ENCODE measurements at places on chromosomes 11 and 22.

GRCh38 chr11:71502026-71502425 lies 25.0 kb upstream of the KRTAP5-7 start:
- DNase-seq = no peak

DNA sequence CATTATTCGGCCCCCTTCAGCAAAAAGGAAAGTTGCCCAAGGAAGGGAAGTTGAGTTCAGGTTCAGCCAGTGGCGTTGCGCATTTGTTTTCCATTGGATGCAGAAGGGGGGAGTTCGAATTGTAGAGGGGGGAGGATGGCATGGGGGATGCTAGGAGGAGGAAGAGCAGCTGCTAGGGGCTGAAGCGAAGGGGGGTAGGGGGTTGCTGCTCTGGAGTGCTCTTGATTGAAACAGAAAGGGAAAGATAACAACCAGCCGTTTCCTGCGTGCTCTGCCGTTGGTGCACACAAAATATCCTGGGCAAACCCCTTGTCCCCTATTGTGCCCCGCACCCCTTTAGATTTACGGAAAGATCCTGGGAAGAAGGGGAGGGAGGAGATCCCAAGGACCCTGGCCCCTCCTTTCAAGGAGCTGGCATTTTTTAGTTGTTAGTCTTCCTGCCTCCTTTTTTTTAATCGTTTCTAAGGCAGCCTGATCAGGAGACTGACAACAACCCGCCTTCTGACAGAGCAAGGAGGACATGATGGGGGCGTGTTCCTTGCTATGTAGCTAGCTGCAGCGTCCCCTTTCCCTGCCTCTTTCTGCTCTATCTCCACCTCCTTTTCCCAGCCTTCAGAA lies 2.1 kb downstream of the KMT2A start:
- peak; percentile 51 for DNase-seq

DNA sequence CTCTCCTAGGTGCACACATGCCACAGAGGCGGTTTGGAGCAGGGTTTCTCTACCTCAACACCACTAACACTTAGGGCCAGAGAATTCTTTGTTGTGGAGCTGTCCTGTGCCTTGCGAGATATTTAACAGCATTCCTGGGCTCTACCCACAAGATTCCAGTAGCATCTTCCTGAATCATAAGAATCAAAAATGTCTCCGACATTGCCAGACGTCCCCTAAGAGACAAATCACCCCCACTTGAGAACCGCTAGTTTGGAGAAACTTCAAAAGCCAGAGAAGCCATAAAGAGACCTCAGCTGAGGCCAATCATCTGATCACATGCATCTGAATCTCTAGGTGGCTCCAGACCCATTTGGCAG lies 16.1 kb downstream of the MFNG start:
- DNase-seq = no peak

DNA sequence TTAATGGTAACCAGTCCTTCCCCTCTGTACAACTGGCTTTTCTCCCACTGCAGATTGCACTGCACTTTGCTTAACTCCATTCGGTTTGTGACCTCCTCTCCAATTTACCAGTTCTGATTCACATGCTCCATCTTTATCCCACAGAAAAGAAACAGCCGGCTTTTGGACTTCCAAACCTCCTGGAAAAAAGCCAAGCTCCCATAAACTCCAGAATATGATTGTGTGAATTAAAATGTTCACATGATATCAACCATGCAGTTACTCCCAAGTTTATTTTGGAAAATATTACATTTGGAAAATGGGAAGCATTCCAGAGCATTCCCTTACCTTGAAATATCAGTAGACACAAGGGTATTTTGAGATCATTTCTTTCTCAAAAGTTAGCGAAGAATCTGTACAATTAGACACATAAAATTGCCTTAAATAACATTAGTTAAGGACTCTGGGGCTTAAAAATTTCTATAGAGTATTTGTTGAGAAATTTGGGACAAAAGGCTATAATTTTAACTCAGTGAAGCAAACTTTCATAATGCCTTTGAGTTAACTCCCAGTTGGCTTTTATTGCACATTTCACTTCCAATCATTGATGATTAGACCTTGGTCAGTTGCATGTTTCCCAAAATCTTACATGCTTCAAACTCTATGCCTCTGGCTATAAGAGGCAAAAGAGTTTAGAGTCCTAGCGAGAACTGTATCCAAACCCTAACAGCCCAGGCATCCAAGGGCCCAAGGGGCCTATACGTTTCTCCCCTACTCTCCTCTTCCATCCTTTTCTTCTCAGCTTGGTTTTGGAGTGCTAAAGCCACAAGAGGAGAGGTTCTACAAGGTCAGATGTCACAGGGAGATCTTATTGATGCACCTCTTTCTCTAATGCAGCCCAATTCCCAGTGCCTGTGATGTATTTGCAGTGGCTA lies 23.6 kb upstream of the TMEM135 start:
- DNase-seq = no peak

DNA sequence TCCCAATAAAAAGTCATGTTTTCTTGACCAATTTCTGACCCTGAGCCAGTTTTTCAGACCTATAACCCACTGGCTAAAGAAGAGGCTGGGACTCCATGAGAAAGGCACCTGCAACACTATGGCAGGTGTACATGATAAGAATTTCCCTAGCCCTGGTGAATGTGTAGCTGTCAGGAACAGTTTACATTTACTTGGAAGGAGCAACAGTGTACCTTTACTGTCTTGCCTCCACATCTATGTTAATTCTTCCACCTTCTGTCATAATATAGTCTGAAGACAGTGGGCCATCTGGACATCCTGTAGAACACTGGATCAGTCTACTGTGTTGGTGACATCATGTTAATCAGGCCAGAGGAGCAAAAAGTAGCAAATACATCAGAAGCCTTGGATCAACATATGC lies 72.1 kb upstream of the CD82 start:
- no peak for DNase-seq

- DNase-seq = no peak
These were observed 13.6 kb downstream of the SCARF2 start for GRCh38 chr22:20423906-20424551.

- DNase-seq = peak; percentile 31
These were observed 802 bp downstream of the ATG2A start for GRCh38 chr11:64916040-64916774.

DNA sequence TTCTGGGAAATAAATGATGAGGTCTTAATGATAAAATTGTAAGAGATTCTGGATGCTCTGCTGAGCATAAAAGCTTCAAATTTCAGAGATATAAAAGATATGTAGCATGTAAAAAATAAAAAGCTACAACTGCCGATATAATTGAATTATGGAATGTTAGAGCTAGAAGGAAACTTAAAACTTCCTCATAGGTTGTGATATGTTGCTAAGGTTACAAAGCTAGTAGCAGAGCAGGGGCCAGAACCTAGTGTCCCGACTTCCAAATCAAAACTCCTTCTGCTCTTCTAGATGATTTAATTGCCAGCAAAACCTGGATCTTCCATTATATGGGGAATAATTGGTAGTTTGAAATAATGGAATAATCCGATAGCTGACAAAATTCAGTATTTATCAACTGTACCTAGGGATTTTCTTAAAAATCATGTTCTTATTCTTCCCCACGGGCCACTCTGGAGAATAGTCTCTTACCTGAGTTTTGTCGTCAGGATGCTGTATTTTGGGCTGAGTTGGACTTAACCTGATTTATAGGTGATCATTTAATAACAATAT lies at the start of gene ASCL3:
TSS of gene ASCL3 (minus strand) at position 499 of the 549 bp plus-strand sequence. CDS start 4,855 bp downstream, outside the sequence.
- no peak for DNase-seq

GRCh38 chr22:33851240-33851639 lies 69.0 kb downstream of the LARGE1 start:
- DNase-seq = no peak

- DNase-seq = no peak
These were observed 11.8 kb upstream of the CD5 start for GRCh38 chr11:61090521-61090920.

- DNase-seq = no peak
These were observed 1.6 kb downstream of the SESN3 start for GRCh38 chr11:95229199-95229992.

GRCh38 chr22:50104141-50104544 lies 14.3 kb downstream of the MOV10L1 start:
- no peak for DNase-seq

- no peak for DNase-seq
These were observed 79.7 kb downstream of the MAML2 start for GRCh38 chr11:96263238-96263763.

- DNase-seq = no peak
These were observed 141.6 kb downstream of the EFCAB6 start for GRCh38 chr22:43670513-43670912.

- no peak for DNase-seq
These were observed 164.5 kb upstream of the POU2AF2 start for GRCh38 chr11:111081021-111081511.

GRCh38 chr22:43825651-43826050 lies 13.5 kb upstream of the EFCAB6 start:
- DNase-seq = no peak

DNA sequence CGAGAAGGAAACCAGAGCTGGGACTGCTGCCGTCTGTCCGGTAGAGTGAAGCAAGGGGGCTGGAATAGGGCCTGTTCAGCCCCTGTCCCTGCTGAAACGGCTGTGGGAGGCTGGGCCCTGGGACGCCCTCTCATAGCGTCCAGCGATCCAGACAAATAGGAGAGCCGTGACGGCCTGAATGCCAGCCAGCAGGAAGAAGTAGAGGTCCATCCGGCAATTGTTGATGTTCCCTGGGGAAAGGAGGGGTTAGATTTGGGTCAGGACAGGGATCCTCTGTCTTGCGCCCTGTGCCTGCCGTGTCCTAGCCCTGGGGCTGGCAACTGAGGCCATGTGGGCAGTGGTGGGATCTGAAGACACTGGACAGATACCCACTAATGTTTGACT lies 12.9 kb downstream of the TMEM132A start:
- DNase-seq = no peak

GRCh38 chr11:37115963-37116362 lies 517.9 kb upstream of the RAG2 start:
- no peak for DNase-seq

GRCh38 chr11:125167954-125168835 lies 3.6 kb downstream of the PKNOX2 start:
- no peak for DNase-seq

DNA sequence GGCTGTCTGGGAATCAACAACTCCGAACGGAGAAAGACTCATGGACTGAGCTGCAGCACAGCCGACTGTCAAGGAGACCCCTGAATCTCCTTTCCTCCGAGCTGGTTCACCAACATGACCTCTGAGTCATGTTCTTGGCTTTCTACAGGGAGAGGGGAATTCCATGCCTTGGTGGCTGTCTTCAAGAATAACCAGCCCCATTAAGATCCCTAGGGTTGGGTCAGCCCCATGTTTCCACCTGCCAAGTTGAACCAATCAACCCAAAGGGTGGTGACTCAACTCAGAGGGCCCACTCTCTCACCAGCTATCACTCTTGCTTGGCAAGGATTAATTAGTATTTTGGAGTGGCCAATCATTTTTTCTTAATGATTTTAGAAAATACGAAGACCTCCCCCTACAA lies 28.3 kb upstream of the IGSF22 start:
- no peak for DNase-seq

- DNase-seq = no peak
These were observed at the start of gene KDELR3 for GRCh38 chr22:38467904-38468442. KDELR3 (plus strand) TSS chr22:38468096; CDS start chr22:38468234, 138 bp downstream.

DNA sequence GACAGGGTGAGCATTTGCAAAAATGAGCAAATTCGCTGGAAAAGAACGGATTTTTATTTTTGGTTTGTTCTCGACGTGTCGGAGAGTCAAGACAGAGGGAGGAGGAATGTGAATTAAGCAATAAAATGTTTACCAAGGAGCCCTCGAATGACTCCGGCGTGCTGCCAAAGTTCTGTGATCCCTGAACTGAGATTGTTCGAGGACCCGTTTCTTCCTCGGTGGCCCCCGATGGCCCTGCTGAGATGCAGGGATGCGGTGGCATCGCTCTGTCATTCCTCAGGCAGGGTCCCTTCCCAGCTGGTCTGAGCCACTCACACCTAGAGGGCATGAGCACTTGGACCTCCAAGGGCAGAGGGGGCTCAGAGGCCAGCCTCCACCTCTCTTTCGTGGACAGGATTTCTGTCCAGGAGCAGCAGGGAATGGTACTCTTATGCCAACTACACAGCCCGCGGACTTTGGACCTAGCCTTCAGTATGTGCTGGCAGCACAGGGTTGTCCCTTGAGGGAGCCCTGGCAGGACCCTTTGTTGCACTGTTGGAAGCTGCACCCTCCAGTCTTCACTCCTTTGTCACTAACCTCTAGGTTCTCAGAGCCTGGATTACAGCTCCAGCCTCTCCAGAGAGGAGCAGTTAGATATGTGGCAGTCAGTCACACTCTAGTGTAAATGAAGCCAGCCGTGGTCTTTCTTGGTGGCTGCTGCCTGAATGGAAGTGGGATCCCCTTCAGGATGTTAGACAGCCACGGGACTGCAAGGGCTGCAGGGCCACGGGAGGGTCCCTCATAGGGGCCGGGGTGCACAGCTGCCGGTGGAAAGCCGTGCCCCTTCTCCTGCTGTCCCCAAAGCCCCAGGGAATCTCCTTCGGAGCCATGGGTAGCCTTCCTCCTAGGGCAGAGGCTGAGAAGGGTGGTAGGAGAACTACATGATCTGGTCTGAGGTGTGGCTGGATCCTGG lies 109.4 kb upstream of the ANO1 start:
- no peak for DNase-seq

DNA sequence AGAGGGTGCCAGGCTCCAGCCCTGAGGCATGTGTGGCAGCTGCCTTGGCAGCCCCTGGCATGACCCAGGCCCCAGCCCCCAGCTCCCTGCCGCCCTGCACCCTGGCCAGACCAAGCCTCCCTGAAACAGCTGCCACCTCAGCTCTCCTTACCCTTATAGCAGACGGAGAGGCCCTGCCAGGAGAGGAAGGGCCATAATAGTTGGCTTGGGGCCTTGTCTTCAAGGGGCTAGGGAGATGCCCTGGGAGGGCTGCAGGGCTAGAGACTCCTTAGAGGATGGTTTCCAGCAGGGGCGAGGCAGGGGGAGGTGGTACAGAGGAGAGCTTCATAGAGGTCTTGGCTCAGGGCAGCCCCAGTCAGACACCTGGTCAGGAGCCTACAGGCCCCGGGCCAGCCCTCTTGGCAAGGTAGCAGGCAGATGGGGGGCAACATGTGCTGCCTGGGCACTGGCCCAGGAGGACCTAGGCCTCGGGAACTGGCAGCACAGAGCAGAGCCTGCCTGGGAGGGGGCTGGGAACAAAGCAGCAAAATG lies 13.0 kb downstream of the SMTN start:
- DNase-seq = no peak

DNA sequence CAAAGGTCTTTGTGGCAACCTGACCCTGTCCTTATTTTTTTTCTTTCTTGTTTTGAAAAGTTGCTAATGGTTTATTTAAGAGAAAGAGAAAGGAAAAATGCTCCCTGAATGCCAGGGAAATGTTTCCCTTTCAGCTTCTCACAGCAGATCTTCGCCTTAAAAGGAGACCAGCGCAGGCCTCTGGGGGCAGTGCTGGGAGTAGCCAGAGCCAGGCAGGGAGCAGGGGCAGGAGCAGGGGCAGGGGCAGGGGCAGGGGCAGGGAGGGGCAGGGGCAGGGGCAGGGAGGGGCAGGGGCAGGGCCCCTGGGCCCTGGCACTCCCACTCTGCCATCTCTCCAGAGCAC lies 5.1 kb downstream of the MOB2 start:
- no peak for DNase-seq

Data from CD4-positive, alpha-beta T cell treated with Interleukin-6 at 100 ng/mL for 8 hours (primary cell).